Activated CD4-positive, alpha-beta T cell treated with anti-CD3 and anti-CD28 coated beads, Interleukin-2, amount 50 U/mL, for 1 hour (primary cell): ENCODE measurements at places on chromosomes 16 and 17.

DNA sequence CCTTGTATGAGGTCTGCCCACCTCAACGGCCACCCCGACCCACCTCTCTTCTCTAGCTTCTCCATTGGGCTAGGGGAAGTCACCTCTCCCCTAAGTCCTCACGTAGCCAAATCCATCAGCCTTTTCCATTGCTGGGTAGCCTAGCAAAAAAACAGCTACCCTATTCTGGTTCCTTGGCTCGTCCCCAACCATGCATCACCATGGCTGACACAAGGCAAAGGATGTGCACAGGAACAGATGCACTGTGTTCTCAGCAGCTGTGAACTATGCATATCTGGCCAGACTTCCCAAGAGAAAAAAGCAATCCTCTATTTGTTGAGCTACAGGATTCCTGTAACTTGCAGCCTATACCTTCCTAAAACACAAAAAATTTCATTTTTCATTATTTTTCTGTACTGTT, 22.0 kb upstream of the FLCN start:
- DNase-seq, result no peak

DNA sequence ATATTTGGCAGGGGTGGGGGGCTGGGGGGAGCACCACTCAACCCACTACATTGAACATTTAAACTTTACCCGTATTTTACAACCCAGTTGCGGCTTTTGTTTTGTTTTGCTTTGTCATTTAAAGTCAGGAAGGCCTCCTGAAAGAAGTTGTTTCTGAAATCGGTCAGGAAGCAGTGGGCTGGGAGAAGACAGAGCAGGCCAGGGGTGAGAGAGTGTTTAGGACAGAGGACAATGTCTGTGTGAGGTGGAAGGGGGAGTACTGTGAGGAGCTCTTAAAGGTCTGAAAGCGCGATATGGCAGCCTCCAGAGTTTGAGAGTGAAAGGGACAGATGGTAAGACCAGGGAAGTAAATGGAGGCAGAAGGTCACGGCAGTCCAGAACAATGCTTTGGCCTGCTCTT, 6.1 kb upstream of the WFIKKN2 start:
- DNase-seq, result no peak

GRCh38 chr17:42050393-42051012, at the start of gene C17orf113:
Gene C17orf113, minus strand, starts transcription at chr17:42050601. Its CDS starts 7,225 bp downstream, at chr17:42043376.
- peak; percentile 47 for DNase-seq

DNA sequence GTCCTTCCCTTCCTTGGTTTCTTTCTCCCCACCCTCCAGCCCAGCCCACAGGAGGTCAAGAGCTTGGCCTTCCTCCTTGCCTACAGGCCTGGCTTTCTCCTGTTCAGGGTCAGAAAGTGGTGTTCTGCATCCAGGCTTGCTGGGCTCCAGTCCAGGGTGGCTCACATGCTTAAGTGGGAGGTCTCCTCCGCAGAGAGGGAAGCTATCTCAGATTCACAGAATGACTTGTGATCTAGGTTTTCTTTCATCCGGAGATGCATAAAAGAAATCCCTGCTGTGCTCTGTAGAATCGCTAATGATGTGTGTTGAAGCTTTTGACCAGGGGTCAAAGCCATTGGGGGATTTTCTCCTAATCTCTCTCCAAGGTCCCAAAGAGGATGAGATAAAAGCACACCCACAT, 382.3 kb upstream of the EEF2KMT start:
- DNase-seq, result no peak

DNA sequence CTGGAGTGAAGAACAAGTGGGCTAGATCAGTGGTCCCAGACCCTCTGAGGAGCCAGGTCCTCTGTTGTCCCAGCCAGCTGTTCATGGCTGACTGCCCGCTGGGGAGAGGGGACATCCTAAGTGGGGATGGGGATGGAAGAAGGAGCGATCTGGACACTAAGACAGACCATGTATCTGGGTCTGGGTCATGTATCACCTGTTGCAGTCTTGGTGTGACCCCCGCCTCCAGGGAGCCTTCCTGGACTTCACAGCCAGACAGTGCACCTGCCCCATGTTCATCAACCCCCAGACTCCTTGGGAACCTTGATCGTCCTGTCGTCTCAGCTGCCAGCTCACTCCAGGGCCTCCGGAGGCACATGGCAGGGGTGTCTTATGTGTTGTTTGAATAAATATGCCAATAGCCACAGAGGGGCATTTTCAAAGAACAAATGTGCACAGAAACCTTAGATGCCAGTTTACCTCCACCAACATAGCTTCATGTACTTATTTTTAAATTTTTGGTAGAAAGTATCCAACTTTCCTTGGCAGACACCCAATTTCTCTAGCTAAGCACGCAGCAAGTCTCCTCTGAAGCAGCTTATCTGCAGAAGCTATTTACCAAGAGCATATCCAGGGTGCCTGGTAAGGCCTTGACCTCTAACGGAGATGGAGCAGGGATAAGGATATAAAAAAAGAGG, 43.2 kb downstream of the CRISPLD2 start:
- DNase-seq, result no peak

DNA sequence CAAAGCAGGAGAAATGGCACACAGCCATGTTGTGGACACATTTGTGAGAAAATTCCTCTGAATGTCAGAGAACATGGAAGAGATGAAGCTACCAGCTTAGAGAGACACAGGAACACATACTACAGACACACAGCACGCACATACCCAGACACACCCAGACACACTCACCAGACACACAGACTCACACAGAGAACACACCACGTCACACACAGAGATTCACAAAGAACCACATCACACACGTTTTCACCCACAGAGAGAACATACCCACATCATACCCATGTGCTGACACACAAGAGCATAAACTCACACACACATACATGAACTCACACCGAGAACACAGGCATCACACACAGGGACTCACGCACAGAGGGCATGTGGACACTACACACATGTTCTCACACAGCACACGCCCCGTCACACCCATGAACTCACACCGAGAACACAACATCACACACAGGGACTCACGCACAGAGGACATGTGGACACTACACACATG, 124.9 kb downstream of the METRNL start:
- DNase-seq, result no peak
